ENCODE measurements at places on chromosomes 13 and 19.

DNA sequence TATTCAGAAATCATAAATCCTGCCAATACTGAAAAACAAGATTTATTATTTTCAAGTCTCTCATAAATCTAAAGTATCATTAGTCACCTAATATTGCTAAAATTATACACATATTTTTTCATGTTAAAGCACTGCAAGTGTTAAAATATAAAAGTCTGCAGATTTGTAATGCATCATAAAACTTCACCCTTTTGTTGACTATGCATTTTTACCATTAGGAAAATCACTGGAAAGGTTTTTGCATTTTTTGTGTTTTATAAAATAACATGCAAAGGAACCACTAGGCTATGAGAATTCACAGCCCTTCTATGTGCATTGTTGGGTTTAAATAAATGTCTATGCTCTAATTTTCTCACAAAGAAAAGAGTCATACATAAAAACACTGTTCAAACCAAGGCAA, 407.3 kb downstream of the DACH1 start:
- DNase-seq = no peak

- no peak for DNase-seq
Measured at GRCh38 chr13:95896301-95896700, 156.9 kb downstream of the UGGT2 start.

- DNase-seq = no peak
Measured at GRCh38 chr13:25898991-25899390, 152.8 kb downstream of the SHISA2 start.

GRCh38 chr19:16148443-16149229, 5.2 kb downstream of the HSH2D start:
- DNase-seq = no peak

- DNase-seq = peak; percentile 54
Measured at GRCh38 chr19:1882089-1882785, 3.1 kb downstream of the ABHD17A start.

- DNase-seq = no peak
Measured at GRCh38 chr19:7614859-7615741, 14.2 kb downstream of the XAB2 start.

DNA sequence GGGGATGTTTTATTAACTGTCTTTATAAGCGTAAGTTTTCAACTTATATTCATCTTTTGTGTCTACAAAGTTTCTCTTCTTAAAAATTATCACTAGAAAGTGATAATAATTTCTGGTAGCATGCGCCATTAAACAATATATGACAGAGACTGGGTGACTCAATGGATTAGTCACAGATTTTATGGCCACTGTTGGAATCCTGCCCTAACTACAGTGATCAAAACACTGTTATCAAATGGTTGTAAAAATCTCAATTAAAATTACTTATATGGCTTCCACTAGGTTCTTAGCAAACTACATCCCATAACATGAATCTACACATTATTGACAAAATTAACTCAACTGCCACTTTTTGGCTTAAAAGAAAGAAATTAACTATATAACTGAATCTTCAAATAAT, 350.0 kb downstream of the DACH1 start:
- no peak for DNase-seq

GRCh38 chr19:3771906-3772455, at the start of gene RAX2:
Gene RAX2, minus strand, starts transcription at chr19:3772228. Its CDS starts 486 bp downstream, at chr19:3771742.
- no peak for DNase-seq

- no peak for DNase-seq
Measured at GRCh38 chr19:39246951-39247669, 1.5 kb downstream of the IFNL4 start.

GRCh38 chr13:111906816-111907215, 160.1 kb upstream of the SOX1 start:
- DNase-seq = no peak

DNA sequence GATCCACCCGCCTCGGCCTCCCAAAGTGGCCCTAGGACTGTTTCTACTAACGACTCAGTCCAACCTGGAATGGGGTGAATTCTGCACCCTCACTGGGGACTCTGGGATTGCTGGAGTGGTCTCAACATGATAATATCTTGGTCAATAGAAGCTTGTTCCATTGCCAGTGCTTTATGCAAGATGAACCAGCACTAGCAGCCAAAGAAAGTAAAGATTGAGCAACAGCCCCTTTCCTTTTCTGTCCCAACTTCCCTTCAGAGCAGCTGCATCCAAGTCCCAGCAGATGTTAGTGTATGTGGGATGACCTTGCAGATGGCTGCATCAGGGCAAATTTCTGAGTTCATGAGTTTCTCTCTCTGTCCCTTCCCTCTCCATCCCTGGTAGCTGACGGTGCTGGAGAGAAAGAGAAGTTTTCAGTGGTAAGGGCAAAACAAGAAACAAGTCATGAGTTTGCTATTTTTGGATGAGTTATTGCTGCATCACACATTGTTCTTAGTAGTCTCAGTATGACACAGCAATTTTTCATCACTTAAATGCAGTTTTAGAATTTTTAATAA, 183.6 kb upstream of the EDNRB start:
- no peak for DNase-seq

GRCh38 chr19:11580116-11580515, 2.7 kb upstream of the ACP5 start:
- DNase-seq = no peak

DNA sequence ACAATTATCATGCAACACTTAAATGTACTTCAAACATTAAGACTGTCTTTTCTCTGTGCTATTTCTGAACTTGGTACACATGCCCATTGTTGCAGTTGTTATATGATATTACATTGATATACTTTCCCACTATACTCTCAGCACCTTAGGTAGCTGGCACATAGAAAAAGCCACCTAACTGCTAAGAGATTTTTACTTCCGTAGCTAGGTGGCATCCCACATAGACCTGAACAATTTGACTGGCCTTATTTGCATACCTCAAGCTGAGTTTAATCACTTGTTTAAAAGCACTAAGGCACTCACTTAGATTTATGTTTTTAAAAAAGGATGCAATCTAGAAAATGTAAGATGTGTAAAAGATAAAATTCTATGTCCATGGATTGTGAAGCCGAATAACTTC, 194.2 kb downstream of the POU4F1 start:
- DNase-seq = no peak

DNA sequence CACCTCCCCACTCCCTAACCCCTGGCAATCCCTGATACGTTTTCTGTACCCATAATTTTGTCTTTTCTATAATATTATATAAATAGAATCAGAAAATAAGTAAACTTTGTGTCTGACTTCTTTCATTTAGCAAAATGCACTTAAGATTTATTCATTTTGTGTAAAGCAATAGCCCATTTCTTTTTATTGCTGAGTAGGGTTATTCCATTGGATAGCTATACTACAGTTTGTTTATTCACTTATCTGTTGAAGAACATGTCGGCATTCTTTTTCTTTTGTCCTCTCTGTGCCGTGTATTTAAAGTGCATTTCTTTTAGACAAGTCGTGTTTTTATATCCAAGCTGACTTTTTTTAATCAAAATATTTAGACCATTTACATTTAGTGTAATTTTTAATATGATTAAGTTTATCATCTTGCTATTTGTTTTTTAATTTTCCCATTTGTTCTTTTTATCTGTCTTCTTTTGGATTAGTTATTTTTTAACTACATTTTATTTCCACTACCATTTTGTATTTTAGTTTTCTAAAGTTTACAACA, 176.4 kb upstream of the TSHZ3 start:
- DNase-seq = no peak
